ENCODE measurements at places on chromosomes 3 and 15.

- DNase-seq = no peak
Measured at GRCh38 chr3:66425576-66426114, 75.2 kb downstream of the LRIG1 start.

DNA sequence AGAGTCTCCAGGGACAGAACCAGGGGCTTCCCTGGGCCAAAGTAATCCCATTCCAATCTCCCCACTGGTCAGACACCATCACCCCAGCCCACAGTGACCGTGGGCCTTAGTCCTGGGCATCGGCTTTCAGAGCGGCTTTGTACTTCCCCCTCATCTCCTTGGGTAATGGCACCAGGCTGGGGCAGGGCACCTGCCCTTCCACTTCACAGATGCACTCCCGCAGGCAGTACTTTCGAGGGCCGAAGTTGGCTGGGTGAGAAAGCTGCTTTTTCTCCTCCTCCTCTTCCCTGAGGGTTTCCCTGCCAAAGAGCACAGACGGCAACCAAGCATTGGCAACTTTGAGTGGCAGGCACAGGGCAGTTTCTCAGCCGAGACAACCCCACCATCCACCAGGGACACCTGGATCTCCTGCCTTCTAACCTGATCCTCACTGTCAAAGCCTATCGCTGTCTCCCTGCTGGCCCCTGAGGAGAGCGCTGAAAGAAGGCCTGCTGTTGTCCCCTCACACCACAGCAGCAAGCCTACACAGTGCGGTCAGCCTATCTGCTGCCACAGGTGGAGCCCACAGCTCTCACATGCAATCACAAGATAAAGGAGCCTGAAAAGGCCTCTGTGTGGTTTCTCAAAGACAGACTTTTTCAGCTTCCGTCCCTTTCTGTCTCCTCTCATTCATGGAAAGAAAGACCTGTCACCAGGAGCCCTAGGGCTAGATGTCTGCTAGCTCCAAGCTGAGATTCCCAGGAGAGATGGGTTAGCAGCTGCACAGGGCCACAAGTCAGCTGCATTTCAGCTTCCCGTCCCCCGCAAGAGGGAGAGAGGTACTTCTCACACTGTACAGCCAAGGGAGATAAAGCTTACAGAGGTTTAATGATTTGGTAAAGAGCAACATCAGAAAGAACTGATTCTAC is 12.5 kb downstream of the MRPS25 start:
- no peak for DNase-seq

- DNase-seq = no peak
Measured at GRCh38 chr15:78391781-78392180, 46.2 kb upstream of the IREB2 start.

DNA sequence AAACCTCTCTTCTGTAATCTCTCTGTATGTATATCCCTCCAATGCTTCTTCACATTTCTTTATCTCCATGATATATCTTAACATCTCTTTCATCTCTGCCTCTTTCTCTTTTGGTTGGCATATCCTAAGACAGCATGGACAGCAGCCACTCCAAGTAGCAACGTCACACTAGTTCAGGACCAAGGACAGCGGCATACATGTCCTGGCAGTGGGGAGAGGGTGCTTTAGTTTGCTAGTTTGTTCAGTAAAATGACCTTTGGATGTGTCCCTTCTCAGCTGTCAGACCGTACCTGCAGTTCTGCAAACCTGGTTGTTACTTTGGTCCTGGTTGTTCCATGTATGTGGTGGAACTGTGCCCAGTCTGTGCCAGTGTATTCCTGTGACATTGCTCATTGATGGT is 225.6 kb upstream of the ROPN1 start:
- DNase-seq = peak; percentile 11

DNA sequence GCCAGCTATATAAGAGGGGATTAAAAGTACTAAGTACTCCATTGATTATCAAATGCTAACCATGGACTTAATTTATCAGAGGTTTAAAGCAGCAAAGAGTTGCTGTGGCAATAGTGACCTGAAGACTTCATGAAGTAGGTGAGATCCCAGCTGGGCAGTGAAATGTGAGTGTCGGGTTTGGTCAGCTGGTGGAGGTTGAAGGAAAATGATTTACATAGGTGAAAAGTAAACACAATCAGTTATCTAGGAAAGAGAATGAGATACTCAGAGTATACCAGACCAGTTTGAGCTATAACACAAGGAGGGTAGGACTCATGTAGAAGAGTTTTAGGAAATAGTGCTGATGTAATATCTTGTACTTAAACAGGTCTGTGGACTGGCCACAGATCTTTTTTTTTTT is 16.5 kb upstream of the FBXO22 start:
- no peak for DNase-seq

DNA sequence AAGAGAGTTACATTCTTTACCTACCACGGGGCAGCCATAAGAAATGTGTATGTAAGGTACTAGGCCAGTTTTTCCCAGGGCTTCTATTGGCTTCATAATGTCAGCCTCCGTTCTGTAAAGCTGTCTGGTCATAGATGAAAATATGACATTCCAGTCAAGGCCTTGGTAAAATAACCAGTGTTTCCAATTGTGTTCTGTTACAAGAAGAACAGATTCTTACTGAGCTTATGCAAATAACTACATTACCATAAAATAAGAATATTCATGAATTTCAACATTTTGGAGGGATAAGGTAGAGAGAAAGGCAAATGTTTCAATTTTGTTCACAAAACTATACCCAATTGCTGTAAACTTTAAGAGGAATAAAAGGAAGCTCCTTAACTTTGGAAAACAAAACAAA is 315.5 kb downstream of the THSD4 start:
- no peak for DNase-seq

GRCh38 chr15:26525096-26525495 is 247.8 kb downstream of the GABRB3 start:
- no peak for DNase-seq

DNA sequence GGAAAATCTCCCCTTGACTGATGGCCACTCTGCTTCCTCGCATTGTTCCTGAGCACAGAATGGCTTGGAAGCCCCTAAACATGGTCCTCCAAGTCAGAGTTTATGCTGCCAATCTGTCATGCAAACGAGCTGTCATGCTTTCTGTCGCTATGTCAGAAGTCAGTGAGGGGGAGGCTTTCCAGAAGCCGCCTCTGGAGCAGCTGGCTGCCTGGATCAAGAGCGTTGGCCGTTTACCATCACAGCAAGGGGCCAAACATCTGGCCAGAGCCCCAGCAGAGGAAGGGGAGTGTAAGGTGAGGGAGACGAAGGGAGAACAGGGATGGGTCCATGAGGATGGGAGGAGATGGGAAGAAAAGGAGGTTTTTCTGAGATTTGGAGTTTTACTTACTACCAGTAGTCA is 372.6 kb upstream of the NR2F2 start:
- DNase-seq = no peak

GRCh38 chr15:49904296-49904695 is 214.7 kb downstream of the ATP8B4 start:
- DNase-seq = no peak
